ENCODE measurements at places on chromosomes 5 and 9. TPM values are rescaled to one million over a fixed set of nuclear protein-coding genes. Genes with fewer than 3 reads are reported as not detected.

DNA sequence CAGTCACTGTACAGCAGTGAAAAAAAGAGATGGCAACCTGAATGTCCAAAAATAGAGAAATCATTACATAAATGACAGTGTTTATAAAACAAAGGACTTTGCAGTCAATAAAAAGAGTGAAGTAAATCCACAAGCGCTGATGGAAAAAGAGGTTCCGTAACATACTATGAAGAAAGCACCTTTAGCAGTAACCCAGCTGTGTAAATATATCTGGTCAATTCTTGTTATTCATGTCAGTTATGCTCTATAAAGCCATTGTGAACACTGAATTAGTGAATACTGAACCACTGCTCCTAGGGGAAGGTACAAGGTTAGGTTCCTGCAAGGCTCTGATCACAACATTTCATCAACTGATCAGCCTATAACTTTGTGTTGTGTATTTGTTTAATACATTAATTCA, 39.5 kb downstream of the CCNJL start:
- DNase-seq, result no peak

The SPATA31D4 gene
- total RNA-seq, result not detected

DNA sequence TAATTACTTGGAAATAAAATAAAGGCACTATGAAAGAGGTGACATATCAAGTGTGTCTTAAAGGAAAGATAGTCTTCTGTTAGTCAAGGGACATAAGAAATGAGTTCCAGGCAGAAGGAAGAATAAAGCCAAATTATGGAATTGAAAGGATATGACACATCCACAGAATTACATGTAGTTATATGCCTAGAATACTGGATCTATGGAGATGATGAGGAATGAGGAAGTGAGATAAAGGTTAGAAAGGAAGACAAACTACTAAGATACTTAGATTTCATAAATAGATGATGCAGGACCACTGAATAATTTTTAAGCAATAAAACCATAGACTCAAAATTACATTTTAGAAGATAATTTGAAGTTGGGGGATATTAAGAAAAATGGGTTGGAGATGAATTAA, 609.8 kb downstream of the PTPRD start:
- no peak for DNase-seq

- no peak for DNase-seq
These were observed 195.0 kb downstream of the MAPKAP1 start for GRCh38 chr9:125511789-125512660.

DNA sequence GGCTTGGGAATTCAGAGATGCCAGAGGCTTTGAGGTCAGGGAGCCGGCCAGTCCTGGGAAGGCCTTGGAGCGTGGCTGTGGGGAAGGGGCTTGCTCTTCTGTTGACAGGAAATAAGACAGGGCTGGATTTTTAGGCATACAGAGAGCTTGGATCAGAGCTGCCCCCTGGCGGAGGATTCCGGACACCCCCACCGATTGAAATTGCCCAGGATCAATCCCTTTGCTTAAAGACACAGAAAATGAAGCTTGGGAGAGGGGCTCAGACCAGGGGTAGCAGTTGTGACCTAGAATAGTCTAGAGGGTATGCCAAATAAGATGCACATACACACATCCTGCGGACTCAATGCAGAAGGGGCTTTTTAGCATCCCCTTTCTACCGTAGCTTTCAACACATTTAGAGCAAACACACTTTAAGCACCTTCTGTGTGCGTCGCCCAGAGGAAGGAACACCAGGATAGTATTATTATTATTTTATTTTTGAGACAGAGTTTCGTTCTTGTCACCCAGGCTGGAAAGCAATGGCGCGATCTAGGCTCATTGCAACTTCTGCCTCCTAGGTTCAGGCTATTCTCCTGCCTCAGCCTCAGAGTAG, 1.7 kb upstream of the NTMT1 start:
- DNase-seq, result no peak
